Left lung (tissue), 14 donors: ENCODE measurements at places on chromosomes 2 and 18. TPM values are rescaled to one million over a fixed set of nuclear protein-coding genes. Genes with fewer than 3 reads are reported as not detected.

TEX44 gene
- total RNA-seq, result not detected

LGALSL gene
- total RNA-seq, result 34.1 TPM

DGKD gene
- 87.7 TPM for total RNA-seq

PDIA6 gene
- 239 TPM for total RNA-seq

PTPN4 gene
- 48.4 TPM for total RNA-seq

PEX13 gene
- total RNA-seq, result 25.5 TPM

NPC1 gene
- total RNA-seq, result 138 TPM

RAD51AP2 gene
- not detected for total RNA-seq

CAVIN2 gene
- total RNA-seq, result 76.9 TPM

APLF gene
- 3.6 TPM for total RNA-seq

CTAGE1 gene
- total RNA-seq, result not detected

CNDP1 gene
- total RNA-seq, result not detected

TRABD2A gene
- 3.0 TPM for total RNA-seq

D2HGDH gene
- total RNA-seq, result 33.4 TPM

IL1RL1 gene
- total RNA-seq, result 72.2 TPM

TTC21B gene
- 22.3 TPM for total RNA-seq

TSGA10 gene
- 3.7 TPM for total RNA-seq

IL36RN gene
- not detected for total RNA-seq

TMEM163 gene
- total RNA-seq, result 23.2 TPM
